ENCODE measurements at places on chromosomes 2 and 18.
A peak's percentile ranks its signal among the peaks of the same experiment; 100 is the strongest.

- no peak for DNase-seq
Observed at GRCh38 chr2:75526842-75527241, 33.9 kb downstream of the EVA1A start.

- no peak for DNase-seq
Observed at GRCh38 chr18:49631146-49631866, 69.4 kb downstream of the LIPG start.

DNA sequence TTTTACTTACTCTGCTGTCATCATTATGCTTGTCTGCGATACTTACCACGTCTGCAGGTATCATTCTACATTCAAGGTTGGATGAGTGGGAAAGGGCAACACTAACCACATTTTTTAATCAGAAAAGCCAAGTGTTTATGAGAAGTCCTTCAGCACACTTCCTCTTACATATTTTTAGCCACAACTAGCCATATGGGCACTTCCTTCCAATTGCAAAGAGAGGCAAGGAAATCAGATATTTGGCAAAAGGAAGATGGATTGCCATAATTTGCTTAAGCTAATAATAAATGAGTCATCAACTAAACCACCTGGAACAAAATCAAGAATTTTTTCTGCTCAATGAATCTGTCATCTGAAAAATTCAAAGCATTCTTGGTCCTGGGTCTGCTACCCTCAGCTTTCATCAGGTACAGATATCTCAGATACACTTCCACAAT is 16.7 kb upstream of the MRO start:
- peak; percentile 29 for DNase-seq

DNA sequence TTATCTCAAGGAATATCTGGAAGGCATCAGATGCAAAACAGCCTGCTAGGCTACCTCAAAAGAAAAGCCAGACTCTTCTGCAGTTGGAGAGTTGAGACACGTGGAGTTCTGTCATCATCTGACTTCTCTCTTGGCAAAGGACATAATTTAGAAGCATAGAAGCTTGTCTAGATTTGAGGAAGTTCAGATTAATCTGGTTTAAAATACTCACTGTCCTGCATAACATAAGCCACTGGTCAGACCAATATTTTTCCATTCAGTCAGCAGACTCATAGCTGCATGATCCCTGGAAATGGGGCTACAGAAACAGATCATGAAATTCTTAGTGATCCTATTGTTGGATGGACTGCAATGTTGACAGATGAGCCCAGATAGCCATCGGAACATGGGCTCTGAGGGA is 349.0 kb downstream of the TXNL1 start:
- no peak for DNase-seq

GRCh38 chr2:222334914-222335313 is 36.1 kb upstream of the PAX3 start:
- no peak for DNase-seq

DNA sequence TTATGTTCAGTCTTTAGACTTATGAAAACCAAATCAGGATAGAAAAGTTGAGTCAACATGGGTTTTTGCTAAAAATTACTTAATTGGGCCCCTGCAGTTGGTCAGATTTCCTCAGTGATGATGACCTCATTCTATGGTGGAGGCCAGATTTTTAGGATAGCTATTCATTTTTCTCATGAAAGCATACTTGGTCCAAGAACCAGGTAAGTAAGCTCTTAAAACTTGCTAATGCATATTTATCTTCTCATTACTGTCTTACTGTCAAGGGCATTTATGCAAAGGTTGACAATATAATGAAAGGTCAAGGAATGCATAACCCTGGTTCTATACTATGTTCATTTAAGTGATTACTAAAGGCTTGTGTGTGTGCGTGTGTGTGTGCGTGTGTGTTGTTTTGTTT is 650.6 kb downstream of the SATB2 start:
- no peak for DNase-seq

- no peak for DNase-seq
Observed at GRCh38 chr2:45591073-45591472, 20.0 kb downstream of the SRBD1 start.

- no peak for DNase-seq
Observed at GRCh38 chr2:18610090-18610489, 20.7 kb upstream of the NT5C1B start.

- DNase-seq: no peak
Observed at GRCh38 chr2:198135481-198135934, 331.1 kb downstream of the PLCL1 start.

- no peak for DNase-seq
Observed at GRCh38 chr2:100906131-100906530, 86.2 kb downstream of the NPAS2 start.

DNA sequence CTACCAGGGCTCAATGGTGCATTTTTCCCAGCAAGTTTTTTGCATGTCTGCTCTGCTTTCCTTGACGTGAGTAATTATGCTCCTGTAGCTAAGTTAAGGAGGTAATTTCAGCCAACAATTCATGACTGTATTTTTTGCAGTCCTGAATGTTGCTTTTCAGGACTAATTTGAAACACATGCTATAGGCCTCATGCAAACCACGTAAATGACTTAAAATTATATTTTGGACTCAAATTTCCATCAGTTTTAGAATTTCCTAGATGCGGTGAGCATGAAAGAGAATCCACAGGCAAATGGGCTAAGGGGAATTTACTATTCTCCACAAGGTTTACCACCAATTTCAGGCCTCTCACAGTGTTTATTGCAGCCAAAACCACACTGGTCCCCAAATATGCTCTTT is 589.9 kb upstream of the LRRTM1 start:
- DNase-seq: no peak

- no peak for DNase-seq
Observed at GRCh38 chr18:22228976-22229375, 59.6 kb downstream of the GATA6 start.

DNA sequence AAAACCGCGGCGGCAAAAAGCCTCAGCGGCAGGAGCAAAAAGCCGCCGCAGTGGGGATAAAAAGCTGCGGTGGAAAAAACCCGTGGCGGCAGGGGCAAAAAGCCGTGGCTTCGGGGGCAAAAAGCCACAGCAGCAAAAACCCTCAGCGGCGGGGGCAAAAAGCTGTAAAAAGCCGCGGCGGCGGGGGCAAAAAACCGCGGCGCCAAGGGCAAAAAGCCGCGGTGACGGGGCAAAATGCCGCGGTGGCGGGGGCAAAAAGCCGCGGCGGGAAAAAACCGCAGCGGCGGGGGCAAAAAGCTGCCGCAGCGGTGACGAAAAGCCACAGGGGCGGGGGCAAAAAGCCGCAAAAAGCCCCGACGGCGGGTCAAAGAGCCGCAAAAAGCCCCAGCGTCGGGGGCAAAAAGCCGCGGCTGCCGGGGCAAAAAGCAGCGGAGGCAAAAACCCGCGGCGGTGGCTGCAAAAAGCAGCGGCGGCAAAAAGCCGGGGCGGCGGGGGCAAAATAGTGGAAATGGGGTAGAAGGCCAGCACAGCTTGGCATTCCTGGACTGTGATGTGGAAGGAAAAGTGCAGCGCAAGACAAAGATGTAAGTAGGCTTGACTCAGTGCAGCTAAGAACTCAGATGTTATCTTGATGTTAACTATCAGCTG is 151.8 kb downstream of the ANKRD30BL start:
- DNase-seq: no peak

- DNase-seq: no peak
Observed at GRCh38 chr2:186032930-186033329, 294.3 kb downstream of the FSIP2 start.

DNA sequence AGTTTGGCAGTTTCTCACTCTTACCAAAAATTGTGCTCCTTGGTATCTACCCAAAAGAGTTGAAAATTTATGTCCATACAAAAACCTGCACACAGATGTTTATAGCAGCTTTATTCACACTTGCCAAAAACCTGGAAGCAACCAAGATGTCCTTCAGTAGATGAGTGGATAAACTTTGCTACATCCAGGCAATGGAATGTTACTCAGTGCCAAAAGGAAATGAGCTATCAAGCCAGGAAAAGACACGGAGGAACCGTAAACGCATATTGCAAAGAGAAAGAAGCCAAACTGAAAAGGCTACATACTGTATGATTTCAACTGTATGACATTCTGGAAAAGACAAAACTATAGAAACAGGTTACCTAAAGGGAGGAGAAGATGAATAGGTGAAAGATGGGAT is 36.1 kb downstream of the TMEM163 start:
- no peak for DNase-seq

- peak; percentile 47 for DNase-seq
Observed at GRCh38 chr2:147363181-147363580, 481.6 kb upstream of the ACVR2A start.

GRCh38 chr2:206846981-206847834 is 81.8 kb downstream of the FASTKD2 start:
- no peak for DNase-seq

DNA sequence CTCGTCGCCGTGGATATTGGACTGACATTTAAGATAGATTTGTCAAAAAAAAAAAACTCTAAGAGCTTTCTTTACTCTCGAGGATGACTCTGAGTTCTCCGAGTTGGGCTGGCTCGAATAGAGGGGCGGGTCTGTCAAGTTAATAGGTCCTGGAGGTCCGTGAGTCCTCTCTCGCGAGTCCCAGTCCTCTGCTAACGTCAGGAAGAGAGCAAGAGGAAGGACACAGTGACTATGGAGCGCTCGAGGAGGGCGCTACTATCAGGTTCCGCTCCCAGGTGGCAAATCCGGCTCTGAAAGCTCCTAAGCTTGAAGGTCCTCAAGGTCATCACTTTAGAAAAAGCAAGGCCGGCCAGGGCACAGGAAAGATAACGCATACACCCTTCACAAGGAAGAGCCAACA is 404 bp upstream of the AKAIN1 start:
- no peak for DNase-seq

DNA sequence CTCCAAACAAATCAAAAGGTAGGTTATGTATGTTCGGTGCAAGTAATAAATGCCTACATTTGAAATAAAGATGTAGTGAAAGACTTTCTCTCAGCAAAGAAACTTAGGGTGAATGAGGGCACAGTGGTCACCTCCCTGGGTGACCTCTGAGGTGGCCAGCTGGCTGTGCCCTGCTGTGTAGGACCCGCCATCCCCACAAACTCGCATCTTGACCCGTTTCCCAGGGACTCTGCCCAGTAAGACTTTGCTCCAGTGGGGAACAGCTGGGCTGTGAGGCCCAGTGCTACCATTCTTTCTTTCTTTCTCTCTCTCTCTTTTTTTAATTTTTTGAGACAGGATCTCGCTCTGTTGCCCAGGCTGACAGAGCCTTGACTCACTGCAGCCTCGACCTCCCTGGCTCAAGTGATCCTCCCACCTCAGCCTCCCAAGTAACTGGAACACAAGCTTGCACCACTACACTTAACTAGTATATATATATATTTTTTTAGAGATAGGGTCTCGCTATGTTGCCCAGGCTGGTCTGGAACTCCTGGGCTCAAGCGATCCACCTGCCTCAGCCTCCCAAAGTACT is 8.2 kb upstream of the GAREM2 start:
- DNase-seq: no peak

DNA sequence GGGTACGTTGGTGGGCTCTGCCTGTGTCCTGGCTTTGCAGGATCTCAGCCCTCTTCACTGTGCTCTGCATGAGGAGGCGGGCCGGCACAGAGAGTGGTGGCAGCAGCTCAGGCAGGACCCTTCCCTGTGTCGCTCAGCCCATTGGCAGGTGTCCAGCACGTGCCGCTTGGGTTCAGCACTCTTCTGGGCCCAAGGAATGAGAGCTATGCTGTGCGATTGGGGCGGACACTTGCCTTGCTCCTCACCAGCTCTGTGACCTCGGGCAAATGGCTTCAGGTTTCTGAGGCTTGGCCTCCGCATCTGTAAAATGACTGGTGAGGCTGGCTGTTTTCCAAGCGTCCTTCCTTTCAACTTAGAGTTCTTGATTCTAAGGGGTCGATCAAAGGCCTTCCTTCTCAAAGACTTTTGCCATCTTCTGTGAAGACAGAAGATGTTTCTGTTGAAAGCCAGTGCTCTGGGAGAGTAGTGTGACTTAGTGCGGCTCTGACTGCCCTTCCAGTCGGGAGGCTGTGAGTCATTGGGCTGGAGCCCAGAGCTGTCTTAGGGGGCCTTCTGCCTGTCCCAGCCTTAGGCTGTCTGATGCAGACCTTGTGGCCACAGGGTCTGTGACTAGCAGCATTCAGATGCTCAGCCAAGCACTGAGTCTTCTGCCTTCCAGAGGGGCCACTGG is 35.6 kb downstream of the GLI2 start:
- no peak for DNase-seq

DNA sequence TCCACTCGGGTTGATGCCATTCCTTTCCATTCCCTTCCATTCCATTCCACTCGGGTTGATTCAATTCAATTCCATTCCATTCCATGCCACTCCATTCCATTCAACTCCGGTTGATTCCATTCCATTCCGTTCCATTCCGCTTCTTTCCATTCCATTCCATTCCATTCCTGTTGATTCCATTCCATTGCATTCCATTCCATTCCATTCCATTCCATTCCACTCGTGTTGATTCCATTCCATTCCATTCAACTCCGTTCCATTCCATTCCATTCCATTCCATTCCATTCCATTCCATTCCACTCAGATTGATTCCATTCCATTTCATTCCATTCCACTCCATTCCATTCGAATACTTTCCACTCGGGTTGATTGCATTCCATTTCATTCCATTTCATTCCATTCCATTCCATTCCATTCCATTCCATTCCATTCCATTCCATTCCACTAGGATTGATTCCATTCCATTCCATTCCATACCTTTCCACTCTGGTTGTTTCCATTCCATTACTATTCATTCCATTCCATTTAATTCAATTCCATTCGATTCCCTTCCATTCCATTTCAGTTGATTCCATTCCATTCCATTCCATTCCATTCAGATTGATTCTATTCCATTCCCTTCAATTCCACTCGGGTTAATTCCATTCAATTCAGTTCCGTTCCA is 1141.8 kb downstream of the RPIA start:
- no peak for DNase-seq

DNA sequence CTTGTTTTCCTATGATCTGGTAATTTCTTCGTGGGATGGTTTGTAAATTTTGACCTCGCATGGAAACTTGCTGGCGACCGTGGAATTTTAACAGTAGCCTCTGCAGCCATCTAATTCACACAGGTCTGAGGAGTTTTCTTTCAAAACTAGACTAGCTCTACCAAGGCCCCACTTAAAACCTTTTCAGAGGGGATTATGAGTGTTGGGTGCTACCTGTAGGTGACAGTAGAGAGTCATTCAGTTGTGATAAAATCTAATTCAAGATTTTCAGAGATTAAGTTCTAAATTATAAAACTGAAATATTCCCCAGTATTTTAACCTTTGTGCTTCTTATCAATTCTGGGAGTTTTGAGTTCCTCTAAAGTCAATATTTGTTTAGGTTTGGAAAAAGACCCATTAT is 31.0 kb downstream of the THSD7B start:
- no peak for DNase-seq

GRCh38 chr2:12051831-12052230 is 305.4 kb downstream of the LPIN1 start:
- DNase-seq: no peak

- no peak for DNase-seq
Observed at GRCh38 chr2:48009256-48009655, 103.0 kb upstream of the FBXO11 start.

GRCh38 chr2:191933307-191934105 is 86.6 kb upstream of the CAVIN2 start:
- no peak for DNase-seq

Measured in epithelial cell of proximal tubule (primary cell).